ENCODE measurements at places on chromosomes 11 and 22.
A peak's percentile ranks its signal among the peaks of the same experiment; 100 is the strongest.

DNA sequence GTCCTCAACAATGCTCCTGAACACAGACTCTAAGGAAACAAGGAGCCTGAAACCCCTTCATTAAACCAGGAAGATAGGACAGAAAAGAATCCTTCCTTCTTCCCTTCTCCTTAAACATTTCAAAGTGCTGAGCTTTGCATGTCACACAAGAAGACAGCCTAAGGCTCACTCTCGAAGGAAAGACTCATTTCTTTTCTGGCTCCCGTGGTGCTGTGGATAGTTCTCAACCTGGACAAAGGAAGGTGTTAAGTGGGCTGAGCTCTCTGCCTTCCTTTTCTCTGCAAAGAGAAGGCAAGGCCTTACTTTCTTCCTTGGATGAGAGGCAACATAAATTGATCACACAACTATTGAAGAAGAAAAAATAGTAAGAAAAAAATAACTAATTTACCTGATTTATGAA lies 452.4 kb upstream of the DDI1 start:
- no peak for DNase-seq

- DNase-seq = no peak
These were observed 906 bp upstream of the NAA40 start for GRCh38 chr11:63937713-63938478.

- DNase-seq = no peak
These were observed 60.0 kb downstream of the SLC22A12 start for GRCh38 chr11:64650923-64651523.

GRCh38 chr22:30235687-30236170 lies 10.8 kb downstream of the LIF start:
- DNase-seq = no peak

DNA sequence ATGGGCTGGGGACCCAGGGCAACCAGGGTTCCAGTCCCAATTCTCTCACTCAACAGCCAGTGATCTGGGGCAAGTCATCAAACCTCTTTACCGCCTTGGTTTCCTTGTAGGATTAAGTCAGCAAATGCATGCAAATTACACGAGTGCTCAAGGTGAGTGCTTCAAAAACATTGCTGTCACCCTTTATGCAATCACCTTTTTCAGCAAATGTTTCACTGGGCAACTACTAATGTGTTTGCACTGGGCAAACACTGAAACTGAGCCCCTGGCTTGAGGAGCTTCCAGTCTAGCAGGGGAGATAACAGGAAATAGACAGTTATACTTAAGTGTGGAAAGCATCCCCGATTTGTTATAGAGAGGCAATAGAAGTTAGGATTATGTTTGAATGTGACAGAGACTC lies 37.7 kb upstream of the DMC1 start:
- DNase-seq = no peak

DNA sequence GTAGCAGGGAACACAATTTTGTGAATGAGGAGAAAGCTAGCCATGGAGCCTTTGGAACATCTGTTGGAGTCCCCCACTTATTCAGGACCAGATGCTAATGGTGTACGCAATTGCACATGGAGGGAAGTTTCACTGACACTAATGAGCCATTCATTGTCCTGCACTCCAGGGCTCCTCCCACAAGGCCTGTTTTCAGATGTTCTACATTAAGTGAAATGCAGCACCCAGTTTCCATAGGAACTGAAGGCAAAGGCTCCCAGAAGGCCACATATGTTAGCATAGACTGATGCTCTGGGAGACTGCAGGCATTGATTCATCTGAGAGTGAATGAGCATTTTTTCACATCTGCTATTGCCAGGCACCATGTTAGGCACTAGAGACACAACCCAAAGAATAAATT lies 399.5 kb downstream of the ETS1 start:
- DNase-seq = no peak

- peak; percentile 40 for DNase-seq
These were observed 8.2 kb downstream of the UPB1 start for GRCh38 chr22:24503137-24503842.

DNA sequence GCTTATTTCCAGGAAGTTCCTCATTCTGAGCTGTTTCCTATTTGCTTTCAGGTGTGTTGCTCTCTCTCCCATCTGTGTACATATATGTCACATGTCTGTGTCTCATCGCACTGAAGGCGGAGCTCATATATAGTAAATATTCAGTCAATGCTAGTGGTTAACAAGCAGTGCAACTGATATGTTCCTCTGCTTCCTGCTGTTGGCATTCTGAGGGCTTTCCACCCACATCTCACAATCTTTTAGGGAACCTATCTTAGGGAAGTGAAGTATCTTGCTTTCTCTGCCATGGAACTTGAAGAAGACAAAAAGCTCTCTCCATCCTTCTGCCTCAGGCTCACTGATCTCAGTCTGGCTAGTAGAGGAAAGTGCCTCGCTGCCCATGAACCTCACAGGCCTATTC lies 139.8 kb downstream of the TTC17 start:
- no peak for DNase-seq

- no peak for DNase-seq
These were observed 494.5 kb downstream of the BRD1 start for GRCh38 chr22:49333206-49333605.

DNA sequence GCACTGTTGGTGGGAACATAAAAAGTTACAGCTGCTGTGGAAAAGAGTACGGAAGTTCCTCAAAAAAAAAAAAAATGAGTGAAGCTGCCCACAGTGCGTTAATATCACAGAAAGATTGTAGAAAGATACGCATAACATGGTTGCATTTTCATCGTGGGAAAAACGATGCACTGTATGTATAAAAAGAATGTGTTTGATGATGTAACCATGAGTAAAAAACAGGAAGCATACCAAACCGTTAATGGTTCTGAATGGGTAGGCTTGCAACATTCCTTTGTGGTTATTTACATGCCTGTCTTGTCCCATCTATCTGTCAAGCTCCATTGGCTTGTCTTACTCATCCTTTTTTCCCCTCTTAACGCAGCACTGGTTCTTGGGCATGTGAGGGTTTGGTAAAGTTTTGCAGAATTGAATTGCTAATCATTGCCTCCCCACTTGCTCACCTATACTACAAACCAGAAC lies 33.8 kb upstream of the DKK3 start:
- DNase-seq = no peak

DNA sequence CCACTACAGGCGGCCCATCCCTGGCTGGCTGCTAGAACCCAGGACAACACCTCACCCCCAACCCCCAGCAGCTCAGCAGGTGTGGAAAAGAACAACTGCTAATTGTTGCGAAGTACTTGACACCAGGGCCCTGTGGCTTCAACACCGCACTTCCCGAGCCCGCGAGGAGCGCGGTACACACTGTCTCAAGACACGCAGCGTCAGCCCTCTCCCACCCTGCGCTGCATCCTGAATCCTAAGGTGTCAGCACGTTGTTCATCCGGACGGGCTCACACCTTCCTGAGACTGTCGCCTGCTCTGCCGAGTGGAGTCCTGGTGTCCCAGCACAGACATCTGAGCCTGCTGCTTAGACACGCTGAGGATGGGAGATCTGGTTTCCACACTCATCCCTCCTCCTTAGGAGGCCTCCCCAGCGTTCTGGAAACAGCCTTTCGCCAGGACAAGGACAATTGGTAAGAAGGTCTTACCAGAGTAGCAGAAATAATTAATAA lies 1336.2 kb downstream of the BRD1 start:
- DNase-seq = no peak

DNA sequence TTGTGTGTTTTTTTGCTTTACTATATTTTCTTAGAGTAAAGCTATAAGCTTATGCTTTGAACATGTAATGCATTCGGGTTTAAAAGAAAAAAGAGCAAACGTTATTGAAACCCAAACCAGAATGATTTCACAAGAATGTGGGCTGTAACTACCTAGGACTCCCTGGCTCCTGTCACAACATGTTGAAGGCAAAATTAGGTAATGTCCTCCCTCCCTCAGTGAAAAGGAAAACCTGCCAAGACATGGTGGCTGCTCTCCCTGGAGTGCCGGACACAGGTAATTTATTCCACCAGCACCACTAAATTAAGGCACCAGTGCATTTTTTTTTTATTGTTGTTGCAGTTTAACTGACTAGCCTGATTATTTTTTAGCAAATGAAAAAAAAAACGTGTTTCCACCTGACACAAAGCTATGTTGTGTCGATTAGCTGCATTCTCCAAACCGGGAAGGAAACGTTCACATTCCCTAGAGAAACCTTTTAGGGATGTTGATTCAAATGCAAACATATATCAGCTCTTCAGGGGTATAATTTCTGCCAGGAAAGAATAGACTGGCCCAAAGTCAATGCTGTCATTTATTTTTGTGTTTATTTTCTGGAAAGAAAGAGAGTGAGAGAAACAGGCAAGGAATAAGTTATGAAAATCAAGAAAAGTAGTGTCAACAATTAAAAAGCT lies 134.6 kb downstream of the CCDC34 start:
- DNase-seq = no peak

- DNase-seq = no peak
These were observed 68.9 kb upstream of the CAPRIN1 start for GRCh38 chr11:33982661-33983060.

- DNase-seq = no peak
These were observed 55.6 kb upstream of the LYVE1 start for GRCh38 chr11:10623797-10624761.

DNA sequence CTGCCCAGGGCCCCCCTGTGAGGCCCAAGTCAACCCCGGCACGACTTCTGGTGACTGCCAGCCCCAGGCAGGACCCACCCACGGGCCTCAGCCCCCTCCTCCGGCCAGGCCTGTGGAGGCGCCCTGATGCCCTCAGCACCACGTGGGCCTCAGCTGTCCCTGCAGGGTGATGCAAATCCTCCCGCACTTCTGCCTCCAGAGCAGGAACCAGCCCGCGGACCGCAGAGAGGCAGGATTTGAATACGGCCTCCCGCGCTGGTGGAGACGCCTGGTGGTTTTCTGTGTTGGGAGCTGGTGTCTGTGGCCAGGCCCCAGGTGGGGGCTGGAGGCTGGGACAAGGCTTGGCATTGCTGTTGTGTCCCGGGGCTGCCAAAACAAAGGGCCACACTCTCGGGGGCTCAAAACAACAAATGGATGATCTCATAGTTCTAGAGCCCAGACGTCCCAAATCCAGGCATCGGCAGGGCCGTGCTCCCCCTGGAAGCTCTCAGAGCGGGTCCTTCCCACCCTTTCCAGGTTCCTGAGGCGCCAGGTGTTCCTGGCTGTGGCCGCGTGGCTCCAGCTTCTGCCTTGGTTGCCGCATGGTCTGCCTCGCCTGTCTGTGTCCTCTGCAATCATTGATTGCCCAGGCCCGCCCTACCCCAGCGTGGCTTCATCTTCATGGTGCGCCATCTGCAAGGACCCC lies 19.4 kb downstream of the TRPM5 start:
- no peak for DNase-seq

GRCh38 chr11:4184163-4184916 lies 89.7 kb downstream of the RRM1 start:
- no peak for DNase-seq

- DNase-seq = no peak
These were observed 231.8 kb downstream of the ETS1 start for GRCh38 chr11:128355558-128355957.

DNA sequence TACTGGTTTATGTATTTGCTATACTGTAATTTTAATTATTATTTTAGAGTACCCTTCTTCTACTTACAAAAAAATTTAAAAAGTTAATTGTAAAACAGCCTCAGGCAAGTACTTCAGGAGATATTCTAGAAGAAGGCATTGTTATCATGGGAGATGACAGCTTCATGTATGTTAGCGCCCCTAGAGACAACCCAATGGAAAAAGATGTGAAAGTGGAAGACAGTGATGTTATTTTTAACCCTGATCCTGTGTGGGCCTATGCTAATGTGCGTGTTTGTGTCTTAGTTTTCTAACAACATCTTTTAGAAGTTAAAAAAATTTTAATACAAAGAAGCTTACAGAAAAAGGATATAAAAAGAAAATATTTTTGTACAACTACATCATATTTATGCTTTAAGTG lies 205.0 kb downstream of the FAM76B start:
- no peak for DNase-seq

DNA sequence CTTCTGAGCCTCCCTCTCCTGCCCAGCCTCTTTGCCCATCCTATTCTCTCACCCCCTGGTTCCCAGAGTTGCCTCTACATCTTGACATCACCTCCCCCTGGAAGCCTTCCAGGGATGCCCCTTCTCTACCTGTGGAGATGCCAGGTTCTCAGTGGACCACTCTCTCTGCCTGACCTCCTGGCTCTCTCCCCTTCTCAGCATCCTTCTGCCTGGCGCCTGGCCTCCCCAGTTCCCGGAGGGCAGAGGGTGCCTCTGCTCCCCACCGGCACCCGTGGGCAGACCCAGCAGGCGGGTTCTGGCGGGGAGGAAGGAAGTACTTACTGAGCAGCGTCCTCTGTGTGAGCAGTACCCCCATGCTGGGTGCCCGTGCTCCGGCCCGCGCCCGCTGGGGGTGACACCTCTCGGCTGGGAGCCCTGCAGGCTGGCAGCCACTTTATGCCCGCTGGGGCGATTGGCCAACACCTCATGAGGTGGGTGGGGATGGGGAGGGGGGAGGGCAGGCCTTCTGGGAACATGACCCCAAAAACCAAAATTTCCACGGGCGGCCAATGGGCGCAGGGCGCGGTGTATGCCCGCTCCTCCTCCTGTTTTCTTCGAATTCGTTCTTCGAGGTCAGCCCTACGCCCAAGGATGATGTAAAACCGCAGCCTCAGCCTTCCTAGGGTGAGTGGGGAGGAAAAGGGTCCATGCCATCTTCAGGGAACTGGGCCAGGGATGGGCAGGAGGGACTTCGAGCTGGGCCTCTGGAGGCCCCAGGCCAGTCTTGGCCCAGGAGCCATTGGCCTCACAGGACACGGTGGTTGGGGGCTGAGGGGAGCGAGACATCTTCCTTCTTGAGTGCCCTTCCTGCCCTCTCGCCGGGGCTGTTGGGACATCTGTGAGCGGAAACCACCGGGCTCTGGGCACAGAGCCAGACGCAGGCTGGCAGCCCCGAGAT lies at the start of gene OSM:
Gene OSM, minus strand, starts transcription at position 407 of the 937 bp plus-strand sequence. Its CDS starts 52 bp downstream, at position 355.
- no peak for DNase-seq

- DNase-seq = no peak
These were observed 1.2 kb downstream of the P2RX3 start for GRCh38 chr11:57339328-57339727.

- peak; percentile 98 for DNase-seq
These were observed 642 bp upstream of the CDK2AP2 start for GRCh38 chr11:67508486-67509121.

GRCh38 chr11:120133216-120134105 lies 4.5 kb downstream of the TRIM29 start:
- peak; percentile 5 for DNase-seq

Measured in uterus (tissue), 4 donors.